ENCODE measurements at places on chromosomes 3 and 15.

- no peak for DNase-seq
These were observed 137.9 kb downstream of the NEO1 start for GRCh38 chr15:73190189-73190601.

DNA sequence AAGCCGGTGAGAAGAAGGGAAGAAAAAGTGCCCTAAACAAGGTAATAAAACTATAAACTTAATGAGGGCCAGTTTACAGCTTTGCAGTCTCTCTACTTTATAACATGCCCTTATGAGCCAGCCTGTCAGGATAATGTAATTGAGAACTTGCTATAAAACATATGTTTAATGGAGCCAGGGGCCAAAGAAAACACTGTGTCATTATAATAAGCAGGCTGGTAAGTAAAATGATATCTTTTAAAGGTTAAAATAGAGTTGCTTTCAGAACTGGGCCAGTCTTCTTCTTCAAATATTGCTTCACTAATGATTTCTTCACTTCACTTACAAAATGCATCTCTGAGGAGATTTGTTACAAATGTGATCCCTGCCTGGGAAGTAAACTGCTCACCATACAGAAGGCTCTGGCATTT lies 192.5 kb downstream of the SHOX2 start:
- DNase-seq, result no peak

- no peak for DNase-seq
These were observed 51.9 kb downstream of the ARHGAP31 start for GRCh38 chr3:119346076-119346496.

DNA sequence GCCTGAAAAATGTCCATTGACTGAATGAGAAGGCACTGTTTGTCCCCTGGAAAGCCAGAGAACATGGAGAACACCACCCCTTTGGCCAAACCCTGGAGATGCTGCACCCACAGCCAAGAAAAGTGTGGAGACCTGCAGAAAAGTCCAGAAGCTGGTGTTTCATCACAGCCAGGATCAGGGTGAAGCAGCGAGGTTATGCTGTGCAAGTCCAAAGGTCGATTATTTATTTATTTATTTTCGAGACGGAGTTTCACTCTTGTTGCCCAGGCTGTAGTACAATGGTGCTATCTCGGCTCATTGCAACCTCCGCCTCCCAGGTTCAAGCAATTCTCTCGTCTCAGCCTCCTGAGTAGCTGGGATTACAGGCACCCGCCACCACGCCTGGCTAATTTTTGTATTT lies 5.5 kb upstream of the CTSH start:
- DNase-seq, result no peak

GRCh38 chr3:60301142-60301541 lies 950.1 kb downstream of the FHIT start:
- no peak for DNase-seq

GRCh38 chr3:114879059-114880031 lies 267.7 kb downstream of the ZBTB20 start:
- DNase-seq, result no peak
